ENCODE measurements at places on chromosomes 5 and 9.

DNA sequence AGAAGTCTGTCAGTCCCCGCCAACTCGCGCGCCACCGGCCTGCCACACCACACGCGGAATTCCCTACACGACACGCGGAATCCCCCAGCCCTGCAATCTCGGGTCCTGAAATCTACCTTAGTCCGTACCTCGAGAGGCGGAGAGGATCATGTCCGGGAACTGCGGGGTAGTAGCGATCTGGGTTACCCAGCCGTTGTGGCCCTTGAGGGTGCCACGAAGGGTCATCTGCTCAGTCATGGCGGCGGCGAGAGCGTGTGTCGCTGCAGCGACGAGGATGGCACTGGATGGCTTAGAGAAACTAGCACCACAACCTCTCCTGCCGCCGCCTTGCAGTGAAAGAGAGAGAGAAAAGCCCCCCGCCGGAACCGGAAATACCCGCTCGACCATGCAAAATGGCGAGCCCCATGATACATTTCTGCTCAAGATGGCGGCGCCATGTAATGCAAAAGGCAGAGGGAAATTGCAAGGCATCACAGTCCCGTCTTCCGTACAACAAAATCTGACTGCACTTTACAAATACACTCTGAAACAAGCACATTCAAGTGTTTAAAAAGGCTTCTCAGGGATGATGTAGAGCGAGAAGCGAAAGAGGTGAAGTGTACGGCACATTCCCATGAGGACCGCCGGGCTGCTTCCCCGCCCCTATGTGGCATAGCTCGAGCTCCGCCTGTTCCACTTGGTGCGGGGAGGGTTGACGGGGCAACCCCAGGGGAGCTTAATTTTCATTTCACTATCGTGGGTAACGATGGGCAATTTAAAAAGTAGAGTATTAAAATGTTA lies at the start of gene RACK1:
Gene RACK1, minus strand, starts transcription at position 343 of the 780 bp plus-strand sequence. Its CDS starts 106 bp downstream, at position 237.
- DNase-seq: no peak

GRCh38 chr5:136985785-136986475 lies 513.2 kb downstream of the SPOCK1 start:
- DNase-seq: no peak

DNA sequence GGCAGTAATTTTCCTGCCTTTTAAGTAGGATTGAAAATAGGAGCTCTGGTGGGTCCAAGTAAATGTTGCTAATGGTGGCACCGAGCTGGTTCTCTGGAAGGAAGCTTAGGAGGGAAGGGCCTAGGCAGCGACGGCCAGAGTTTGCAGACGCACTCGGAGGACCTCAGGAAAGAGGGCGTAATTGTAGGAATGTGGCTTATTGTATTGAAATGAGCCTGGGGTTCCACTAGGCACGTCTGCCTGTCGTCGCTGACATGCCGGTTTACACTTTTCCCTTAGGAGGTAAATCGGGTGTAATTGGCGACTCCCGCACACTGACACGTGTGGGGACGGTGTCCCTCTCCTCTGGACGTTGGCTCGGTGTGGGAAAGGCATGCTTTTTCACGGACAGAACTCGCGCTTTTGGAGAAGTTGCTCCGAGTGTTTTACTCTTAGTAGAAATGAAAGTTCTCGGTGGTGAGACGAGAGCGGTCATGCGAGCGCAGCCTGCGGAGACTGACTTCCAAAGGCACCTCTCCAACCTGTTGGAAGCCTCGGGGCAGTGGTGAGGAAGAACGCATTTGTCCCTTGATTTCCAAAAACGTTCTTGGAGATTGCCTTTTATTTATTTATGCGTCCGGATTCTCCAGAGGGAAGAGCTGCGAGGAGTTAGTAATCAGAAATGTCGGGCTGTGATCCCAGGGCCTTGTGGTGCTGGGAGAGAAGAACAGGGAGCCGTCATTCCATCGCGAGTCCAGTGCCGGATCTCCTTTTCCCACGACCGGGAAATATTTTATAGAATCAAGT lies 1.3 kb downstream of the NR4A3 start:
- DNase-seq: peak; percentile 32

- DNase-seq: no peak
These were observed 195.8 kb downstream of the EFNA5 start for GRCh38 chr5:107474716-107475489.
